Progenitor cell of endocrine pancreas (in vitro differentiated cells): ENCODE measurements at places on chromosomes 16 and 17. TPM values are rescaled to one million over a fixed set of nuclear protein-coding genes. Genes with fewer than 3 reads are reported as not detected.

KRTAP3-3 gene
- not detected in 2 replicates for total RNA-seq

RAC3 gene
- total RNA-seq: 25.2 and 26.2 TPM in 2 replicates

SP6 gene
- 0.74 and 1.1 TPM in 2 replicates for total RNA-seq

COX10 gene
- total RNA-seq: 22.8 and 24.0 TPM in 2 replicates

DNA sequence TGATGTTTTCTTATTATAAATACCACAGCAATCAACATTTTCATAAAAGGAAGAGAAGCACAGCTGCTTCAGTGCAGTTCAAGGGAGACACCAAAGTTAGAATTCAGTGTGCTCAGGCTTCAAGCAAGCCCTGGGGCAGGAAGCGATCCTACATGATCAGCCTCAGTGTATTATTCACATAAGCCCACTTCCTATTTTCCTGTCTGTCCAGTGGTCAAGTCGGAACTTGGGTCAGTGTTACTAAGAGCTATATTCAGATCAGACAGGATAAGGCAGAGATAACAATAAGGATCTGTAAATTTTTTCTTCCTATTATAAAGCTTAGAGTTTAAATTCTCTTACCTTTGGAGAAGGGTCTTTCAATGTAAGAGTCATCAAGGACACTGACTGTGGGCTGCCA, 12.9 kb downstream of the HEATR6 start:
- DNase-seq: no peak

GRCh38 chr17:67365738-67366192, 612 bp downstream of the PSMD12 start:
- no peak for DNase-seq

- DNase-seq: no peak
These were observed 520 bp downstream of the JPT2 start for GRCh38 chr16:1678500-1679098.

- no peak for DNase-seq
These were observed 339.1 kb downstream of the PMP22 start for GRCh38 chr17:14926073-14926472.

GRCh38 chr16:22265351-22265750, 31.9 kb upstream of the POLR3E start:
- DNase-seq: no peak

- no peak for DNase-seq
These were observed 610.7 kb downstream of the KCNJ2 start for GRCh38 chr17:70780031-70780430.

GRCh38 chr17:75785016-75785890, 647 bp downstream of the UNK start:
- peak; percentile 84 for DNase-seq

DNA sequence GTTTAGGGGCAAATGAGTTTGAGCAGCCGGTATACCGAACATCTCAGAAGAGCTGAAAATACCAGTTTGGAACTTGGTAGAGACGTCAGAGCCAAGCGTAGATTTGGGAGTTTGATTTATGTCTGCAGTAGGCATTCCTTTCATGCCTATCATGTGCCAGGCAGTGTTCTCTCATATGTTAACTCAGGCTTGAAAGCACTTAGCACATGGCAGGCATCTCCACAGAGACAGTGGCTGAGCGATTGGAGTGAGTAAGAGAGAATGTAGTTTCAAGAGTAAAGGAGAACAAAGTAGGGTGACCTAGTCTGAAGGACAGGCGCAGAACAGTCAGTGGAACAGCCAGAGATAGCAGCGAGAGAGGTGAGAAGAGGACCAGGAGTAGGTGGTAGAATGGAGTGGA, 207.0 kb downstream of the FTO start:
- DNase-seq: no peak

GRCh38 chr17:41457676-41458075, 9.5 kb downstream of the KRT32 start:
- no peak for DNase-seq

- peak; percentile 54 for DNase-seq
These were observed 135.8 kb downstream of the WWOX start for GRCh38 chr16:78235168-78235800.

DNA sequence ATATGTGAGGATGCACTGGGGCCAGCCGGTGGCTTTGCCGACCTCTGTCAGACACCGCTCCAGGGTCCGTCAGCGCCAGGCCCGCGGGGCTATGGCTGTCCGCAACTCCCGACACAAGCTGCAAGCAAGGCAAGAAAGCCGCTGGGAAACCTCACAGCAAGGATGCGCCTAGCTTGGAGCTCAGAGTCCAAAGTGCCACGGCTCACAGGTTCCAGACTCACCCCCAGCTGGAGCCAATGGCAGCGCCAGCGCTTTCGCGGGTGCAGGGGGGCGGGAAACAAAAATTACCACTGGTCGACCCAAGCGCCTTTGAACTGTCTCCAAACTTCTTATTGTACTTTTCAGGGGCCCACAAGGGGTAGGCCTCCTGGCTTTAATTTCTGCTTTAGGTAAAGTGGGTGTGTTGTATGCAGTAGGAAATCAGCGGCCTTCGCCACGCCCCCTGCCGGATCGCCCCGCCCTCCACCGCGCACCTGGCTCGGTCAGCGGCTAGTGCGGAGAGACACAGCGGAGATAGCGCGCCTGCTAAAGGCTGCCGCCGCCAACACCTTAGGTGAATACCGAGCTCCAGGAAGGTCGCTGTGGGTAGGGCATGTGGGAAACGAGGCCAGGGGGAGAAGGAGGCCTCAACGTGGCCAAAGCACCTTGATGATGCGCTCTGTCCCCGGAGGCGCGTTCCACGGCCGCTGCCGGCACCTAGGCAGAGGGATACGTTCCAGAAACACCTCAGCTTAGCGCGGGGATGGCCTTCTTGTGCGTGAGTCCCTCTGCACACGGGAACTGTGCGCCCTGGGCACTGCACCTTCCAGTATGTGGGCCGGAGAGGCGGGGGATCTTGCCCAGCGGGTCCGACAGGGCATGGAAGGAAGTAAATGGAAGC, 61.0 kb upstream of the RBL2 start:
- no peak for DNase-seq

- DNase-seq: no peak
These were observed 4.1 kb downstream of the NDRG4 start for GRCh38 chr16:58503863-58504688.
